Sciatic nerve (tissue), 2 donors: ENCODE measurements at places on chromosomes 16 and 17. TPM values are rescaled to one million over a fixed set of nuclear protein-coding genes. Genes with fewer than 3 reads are reported as not detected.

DNA sequence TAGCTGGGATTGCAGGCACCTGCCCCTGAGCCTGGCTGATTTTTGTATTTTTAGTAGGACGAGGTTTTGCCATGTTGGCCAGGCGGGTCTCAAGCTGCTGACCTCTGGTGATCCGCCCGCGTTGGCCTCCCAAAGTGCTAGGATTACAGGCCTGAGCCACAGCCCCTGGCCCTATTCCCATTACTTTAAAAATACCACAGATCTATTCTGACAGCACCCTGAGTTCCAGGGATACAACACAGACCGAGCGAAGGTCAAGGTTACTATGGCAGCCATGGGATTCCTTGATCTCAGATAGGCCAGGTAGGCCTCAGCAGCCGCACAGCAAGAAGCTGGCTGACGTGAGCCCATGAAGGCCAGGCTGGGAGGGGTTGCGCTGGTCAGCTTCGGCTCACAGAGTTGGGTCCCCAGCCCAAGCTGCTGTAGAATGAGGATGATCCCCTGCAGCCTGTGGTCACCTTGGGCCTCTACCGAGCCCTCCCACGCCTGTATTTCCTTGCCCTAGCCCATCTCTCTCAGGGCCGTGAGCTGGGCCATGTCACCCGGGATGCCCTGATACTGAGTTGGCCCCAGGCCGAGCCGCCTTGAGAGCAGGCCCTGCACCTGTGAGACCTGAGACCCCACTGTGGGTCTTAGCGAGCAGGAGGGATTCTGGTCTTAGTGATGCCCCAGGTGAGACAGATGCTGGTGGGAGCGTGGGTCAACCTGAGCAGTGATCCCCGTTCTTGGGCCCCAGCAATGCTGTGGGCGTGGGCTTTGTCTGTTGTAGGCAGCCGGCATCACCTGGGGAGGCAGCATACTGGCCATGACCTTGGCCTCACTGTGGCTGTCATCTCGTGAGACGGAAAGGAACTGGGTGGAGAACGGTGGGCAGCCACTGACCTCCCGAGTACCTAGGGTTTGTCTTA, 16.9 kb upstream of the RNF213 start:
- DNase-seq, result no peak

The SLC12A3 gene
- total RNA-seq, result not detected

The CDH1 gene
- 55.7 TPM for total RNA-seq

The MYH13 gene
- total RNA-seq, result not detected

The HEATR9 gene
- 0.27 TPM for total RNA-seq

The ICAM2 gene
- total RNA-seq, result 38.2 TPM

DNA sequence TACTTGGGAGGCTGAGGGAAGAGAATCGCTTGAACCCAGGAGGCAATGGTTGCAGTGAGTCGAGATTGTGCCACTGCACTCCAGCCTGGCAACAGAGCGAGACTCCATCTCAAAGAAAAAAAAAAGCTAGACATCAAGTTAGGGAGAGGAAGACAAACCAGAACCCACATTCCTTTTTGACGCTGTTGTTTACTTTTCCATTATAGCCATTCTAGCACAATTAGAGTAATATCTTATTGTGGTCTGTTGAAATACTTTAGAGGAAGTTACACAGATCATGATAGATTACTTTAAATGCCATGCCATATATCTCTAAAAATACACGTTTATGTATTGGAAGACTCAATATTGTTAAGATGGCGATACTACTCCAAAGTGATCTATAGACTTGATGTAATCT, 16.5 kb upstream of the ABCC1 start:
- DNase-seq, result no peak

DNA sequence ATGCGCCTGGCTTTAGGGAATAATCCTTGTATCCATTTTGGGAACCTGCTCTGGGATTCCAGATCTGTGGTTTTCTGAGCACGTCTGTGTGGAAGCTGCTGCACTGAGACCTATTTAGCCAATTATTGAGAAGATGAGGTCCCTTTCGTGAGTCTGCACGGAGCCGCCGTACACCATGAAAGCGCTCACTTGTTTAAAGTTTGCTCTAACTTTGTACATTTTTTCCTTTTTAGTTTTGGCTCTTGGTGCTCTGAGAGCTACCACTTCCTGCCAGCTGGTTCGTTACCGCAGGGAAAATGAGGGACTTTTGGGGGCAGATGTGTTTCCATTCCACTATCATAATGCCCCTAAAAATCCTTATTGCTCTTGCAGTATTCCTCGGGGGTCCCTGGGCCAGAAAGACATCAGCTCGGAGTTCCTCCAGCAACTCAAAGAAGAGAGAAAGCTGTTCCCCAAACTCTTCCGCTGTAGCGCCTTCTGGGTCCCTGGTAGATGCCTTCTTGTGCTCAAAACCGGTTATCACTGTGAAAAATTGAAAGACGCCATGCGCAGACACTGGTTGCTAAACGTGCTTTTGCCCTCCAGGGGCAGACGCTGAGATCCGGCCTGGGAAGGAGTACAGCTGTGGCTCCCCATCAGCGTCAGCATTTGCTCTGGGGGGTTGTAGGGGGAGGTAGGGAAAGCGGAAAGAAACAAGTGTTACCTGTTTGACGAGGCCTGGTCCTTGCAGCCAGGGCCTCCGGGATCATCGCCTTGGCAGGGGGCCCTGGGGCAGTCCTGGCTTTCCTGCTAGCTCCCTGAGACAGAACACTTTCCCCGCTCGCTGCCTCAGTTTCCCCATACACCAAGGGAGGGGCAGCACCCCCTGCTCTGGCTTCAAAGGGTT, 238.1 kb downstream of the MRTFB start:
- no peak for DNase-seq

- peak; percentile 84 for DNase-seq
Measured at GRCh38 chr16:73047536-73048291, at the start of gene ZFHX3. ZFHX3 (minus strand) TSS chr16:73048128; CDS start chr16:72960145, 87,983 bp downstream.

- DNase-seq, result no peak
Measured at GRCh38 chr16:54140057-54140787, 146.4 kb downstream of the IRX3 start.

DNA sequence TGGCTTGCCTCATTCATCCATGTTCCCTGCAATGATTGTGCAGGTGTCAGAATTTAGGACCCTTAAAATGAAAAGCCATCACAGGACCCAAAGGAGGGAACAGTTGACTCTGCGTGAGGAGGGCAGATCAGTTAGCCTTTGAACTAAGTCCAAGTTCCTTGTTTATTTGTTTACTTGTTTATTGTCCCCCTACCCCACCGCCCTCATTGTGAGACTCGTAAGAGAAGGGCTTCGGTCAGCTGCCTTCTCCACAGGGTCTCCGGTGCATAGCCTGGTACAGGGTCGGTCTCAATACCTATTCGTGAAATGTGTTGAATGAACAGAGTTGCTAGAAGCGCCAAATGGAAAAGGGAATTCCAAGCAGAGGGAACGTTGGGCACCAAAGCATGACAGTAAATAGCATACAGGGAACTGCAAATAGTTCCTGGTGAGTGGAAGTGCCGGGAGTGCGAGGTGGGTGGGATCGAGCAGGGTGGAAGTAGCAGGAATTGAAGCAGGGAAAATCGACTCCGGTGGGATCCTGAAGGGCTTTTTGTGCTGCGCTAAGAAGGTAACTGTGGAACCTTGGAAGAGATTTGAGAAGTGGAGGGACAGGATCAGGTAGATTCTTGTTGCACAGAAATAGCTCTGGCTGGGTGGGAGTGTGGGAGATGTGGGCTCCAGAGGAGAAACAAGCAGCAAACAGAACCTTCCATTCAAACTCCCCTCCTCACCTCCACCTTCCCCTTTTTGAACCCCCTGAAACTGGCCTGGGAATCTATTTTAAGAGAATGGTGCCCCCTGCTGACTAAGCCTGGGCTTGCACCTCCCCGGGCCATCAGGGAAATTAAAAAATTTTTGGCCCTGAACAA, 12.7 kb downstream of the SLC35B1 start:
- DNase-seq, result peak; percentile 79

The SCN4A gene
- total RNA-seq, result 3.5 TPM

- peak; percentile 79 for DNase-seq
Measured at GRCh38 chr17:50210240-50211225, 9.1 kb upstream of the COL1A1 start.

DNA sequence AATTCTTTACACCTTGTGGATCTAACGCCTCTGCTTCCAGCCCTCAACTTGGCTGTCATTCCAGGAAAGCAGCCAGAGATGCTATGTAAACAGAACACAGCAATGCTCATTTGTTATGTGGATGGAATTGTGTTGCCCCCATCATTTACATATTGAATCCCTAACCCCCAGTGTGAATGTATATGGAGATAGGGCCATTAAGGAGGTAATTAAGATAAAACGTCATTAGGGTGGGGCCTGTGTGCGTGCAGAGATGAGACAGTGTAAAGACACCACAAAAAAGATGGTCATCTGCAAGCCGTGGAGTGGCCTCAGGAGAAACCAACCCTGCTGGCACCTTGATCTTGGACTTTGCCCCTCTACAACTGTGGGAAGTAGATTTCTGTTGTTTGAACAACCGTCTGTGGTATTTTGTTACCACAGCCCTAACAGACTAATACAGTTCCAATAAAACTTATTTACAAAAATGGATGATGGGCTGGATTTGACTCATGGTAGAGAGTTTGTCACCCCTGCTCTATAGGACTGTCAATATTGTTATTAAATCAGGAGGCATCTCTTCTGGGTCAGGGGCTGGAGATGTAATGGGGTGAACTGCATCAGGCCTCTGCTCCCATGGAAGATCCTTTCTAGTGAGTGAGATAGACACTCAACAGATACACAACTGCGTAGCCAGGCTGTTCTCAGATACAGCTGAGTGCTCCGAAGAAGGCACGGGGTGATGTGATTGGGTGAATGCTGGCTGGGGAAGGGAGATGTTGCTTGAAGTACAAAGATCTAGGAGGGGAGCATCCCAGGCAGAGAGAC, 339.0 kb downstream of the SNX29 start:
- no peak for DNase-seq

- DNase-seq, result no peak
Measured at GRCh38 chr16:69367980-69368379, 16.4 kb upstream of the TMED6 start.

- no peak for DNase-seq
Measured at GRCh38 chr16:4728676-4729075, 5.4 kb downstream of the ANKS3 start.

The KRT31 gene
- not detected for total RNA-seq

DNA sequence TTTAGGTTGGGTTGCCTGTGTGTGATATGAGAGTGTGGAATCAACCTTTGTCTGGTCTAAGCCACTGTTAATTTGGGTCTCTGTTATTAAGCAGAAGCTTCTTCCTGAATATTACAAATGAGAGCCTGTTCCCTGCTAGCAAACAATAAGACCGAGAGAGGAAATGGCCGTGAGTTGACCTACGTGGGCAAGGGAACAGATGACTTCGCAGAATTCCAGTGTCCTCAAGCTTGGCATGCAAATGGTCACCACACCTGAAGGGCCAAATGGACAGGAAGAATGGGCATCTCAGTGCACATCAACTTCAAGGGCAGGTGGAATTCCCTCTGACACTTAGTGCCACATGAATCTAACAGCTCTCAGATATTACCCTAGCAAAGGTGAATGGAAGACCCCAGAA, 250.8 kb upstream of the FOXF1 start:
- DNase-seq, result no peak

The ZNF750 gene
- total RNA-seq, result not detected

The SSTR5 gene
- total RNA-seq, result not detected

DNA sequence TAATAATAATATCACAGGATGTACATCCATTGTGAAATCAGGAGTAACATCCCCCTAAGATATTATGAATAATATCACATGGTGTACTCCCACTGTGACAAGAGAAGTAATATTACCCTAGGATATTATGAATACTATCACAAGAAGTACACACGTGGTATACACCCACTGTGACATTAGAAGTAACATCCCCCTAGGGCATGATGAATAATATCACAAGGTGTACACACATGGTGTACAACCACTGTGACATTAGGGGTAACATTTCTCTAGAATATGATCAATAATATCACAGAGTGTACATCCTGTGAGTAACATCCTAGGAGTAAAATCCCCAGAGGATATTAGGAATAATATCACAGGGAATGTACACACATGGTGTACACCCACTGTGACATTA, 5.0 kb upstream of the TEKT5 start:
- DNase-seq, result no peak

DNA sequence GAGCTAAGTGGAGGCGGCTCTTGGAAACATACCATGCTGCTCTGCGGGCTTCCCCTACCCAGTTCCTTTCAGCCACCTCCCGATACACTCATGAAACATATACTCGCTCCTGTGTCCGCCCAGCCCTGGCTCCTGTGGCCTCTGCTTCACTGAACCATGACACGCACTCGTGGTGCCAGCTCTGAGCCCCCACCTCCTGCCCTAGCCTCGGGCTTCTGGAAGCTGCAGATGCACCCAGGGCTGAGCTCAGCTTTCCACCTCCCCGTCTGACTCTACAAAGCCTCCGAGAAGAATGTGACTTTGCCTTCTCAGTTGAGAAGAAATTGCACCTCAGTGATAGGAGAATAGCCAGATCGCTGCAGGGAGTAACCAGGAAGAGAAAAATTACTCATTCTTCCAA, 11.0 kb downstream of the CALB2 start:
- DNase-seq, result no peak
